ENCODE measurements at places on chromosomes 1 and 21.

- no peak for DNase-seq
These were observed 3.4 kb upstream of the RPE65 start for GRCh38 chr1:68453060-68453670.

DNA sequence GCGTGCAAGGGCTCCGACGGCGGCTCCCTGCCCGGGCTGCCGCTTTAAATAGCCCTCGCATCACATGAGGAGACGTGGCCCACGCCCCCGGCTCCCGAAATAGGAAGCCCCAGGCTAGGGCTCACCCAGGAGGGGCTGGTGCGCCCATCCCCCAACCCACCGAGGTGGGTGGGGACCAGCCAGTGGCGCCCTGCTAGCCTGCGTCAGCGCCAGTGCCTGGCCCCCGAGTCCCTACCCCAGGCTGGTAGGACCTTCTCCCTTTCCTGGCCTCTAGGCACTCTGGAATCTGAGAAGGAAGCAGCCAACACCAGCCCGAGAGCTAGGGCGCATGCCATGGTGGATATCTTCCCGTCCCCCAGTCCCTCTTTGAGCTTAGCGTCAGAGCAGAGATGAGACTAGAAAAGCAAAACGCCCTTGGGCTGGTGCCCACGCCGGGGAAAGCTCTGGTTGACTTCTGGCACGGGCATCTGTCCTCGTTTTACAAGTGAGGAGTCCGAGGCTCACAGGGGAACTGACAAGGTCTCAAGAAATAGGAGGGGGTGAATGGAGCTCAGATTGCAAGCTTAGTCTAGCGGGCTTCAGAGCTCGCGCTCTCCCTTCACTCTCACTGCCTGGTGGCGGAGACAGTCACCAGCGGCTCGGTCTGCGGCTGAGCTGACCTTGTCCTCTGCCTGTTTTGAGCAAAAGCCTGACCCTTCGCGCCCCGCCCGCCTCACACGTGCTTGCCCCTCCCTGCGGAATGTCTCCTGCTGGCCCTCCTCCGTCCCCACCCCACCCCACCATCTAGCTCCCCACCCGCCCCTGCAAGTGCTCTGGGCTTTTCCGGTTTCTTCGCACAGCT, at the start of gene FABP3:
Gene FABP3 (minus strand): TSS at position 21 of the 841 bp plus-strand sequence. CDS start 62 bp downstream, outside the sequence.
- no peak for DNase-seq

- no peak for DNase-seq
These were observed 73.3 kb downstream of the RPE65 start for GRCh38 chr1:68376441-68376840.

GRCh38 chr21:38321568-38321967, 64.8 kb downstream of the KCNJ15 start:
- no peak for DNase-seq

DNA sequence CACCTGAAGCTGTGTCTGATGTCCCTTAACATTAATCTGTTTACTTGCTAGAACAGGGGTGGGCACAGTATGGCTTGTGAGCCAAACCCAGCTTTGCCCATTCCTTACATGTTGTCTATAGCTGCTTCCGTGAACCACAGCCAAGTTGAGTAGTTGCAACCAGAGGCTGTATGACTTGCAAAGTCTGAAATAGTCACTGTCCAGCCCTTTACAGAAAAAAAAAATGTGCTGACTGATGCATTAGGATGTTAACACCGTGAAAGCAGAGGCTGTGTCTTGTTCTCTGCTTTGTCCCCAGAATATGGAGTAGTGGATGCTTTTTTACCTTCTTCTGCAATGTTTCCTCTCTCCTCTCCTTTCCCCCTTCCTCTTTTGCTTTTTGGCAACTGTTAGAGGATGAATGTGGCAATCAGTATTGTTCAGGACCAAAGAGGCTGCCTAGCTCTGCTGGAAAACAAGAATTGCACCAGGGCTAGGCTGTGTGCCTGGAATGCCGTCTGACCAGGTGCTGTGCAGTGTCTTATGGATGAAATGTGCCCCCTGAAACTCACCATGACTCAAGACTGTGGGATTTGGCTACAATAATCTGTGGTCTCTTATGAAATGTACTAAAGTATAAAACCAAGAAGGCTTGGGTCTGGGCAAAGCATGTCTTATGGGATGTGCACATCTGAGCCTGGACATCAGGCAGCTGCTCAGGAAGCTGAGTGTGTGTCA, 79.6 kb upstream of the GCLM start:
- no peak for DNase-seq

- no peak for DNase-seq
These were observed 30.9 kb upstream of the CACYBP start for GRCh38 chr1:174968750-174969244.

DNA sequence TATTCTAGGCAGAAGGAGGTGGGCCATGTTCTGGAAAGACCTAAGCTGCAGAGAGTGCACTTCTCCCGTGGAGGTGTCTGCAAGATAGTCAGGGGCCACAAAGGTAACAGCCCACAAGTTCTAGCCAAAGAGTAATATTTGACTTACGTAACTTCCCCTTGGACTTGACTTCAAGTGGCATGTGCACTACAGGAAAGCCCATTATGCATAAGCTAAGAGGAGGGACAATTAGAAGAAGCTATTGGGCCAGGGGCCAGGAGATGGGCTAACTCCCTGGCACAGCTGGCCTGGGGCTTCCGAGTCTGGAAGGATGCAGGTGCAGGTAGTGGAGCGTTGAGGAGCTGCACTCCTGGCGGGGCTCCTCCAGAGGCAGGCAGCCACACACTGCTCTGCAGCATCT, 58.3 kb downstream of the ERG start:
- no peak for DNase-seq

GRCh38 chr1:83905315-83905907, 93.5 kb downstream of the TTLL7 start:
- DNase-seq, result no peak

DNA sequence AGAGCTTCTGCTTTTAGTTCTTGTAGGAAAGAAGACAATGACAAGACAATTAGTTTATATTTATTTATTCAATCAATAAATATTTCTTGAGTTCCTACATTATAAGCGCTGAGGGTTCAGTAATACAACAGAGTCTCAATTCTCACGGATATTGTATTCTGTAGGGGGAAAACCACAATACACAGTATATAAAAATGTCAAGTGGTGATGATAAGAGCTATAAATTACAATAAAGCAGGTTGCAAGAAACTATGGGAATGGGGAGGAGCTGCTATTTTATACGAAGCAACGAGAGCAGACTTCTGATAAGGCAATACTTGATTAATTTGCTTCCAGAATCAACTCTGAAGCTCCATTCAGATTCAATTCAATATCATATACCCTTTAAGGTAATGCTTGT, 10.6 kb upstream of the XCL1 start:
- no peak for DNase-seq

GRCh38 chr1:228894442-228894989, 159.2 kb downstream of the RHOU start:
- DNase-seq, result no peak

Data from HCT116 (cell line).